NCI-H2171 treated with DMSO at 0.1 percent for 48 hours (cell line): ENCODE measurements at places on chromosomes 11 and 22.
A peak's percentile ranks its signal among the peaks of the same experiment; 100 is the strongest.

DNA sequence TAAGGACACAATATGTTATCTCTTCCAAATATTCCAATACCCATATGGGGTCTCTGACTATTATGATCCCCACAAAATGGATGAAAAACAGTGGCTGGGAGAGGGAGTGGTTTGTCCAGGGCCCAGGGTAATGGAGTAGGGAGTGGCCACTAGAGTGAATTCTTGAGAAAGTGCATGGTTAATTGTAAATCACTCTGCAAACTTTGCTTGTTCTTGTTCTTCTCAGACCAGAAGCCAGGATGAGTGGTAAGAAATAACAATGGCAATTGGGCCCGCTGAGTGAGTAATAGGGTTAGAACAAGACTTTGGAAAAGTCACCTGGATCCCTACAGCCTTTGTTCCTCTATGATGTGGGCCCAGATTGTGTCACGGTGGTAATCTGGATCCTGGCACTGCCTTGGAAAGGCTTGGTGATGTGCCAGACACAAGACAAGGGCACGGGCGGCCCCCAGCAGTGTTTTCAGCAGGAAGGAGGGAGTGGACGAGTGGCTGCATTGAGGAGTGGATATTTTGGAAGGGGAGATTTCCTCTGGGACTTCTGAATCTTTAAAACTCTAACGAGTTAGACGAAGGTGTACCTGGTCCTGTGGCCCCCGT lies 18.2 kb upstream of the KIRREL3 start:
- DNase-seq = no peak

- DNase-seq = peak; percentile 22
These were observed 32.9 kb downstream of the CDON start for GRCh38 chr11:126029805-126030204.

DNA sequence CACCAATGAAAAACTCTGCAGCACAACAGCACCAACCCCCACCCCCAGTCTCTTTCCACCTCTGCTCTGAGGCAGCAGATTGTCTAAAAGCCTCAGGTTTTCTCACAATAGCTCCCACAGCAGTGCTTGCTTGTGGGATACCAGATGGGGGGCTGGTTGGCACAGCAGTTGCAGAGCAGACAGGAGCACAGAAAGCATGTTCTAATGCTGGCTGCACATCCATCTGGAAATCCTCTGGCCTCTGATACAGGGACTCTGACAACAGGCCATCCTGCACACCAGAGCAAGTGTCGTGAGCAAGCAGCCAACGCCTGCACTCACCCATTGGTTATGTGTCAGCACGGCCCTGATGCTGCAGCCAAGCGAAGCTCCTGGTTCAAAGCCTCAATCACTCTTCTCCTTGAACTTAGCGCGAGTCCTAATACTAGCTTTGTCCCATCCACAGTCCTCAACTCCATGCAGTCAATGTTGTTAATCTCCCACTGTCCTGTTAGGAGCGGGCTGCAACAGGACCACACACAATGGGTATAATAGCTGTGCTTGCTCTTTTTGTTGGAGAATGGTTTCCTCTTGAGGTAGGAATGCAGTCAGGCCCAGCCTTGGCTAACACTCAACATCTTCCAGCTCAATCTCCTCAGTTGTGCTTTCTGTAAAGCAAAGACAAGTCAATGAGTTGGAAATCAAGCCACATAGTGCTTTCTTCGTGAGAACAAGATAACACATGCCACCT lies 30.3 kb downstream of the VSTM5 start:
- peak; percentile 31 for DNase-seq

GRCh38 chr11:17607083-17607429 lies 60.0 kb downstream of the OTOG start:
- no peak for DNase-seq

DNA sequence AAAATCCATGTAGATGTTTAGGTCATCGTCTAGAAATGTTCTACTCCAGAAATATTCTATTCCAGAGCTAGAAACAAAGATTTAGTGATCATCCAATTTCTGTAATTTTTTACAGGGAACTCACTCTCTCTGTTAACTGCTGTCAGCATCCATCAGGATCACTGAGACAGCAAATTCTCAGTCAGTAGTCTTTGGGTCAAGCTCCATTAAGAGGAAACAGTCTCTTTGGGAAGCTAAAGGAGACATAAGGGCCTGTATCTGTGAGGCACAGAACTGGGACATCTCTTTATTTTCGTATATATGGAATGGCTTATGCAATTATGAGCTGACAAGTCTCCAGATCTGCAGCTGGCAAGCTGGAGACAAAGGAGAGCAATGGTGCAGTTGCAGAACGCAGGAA lies 48.3 kb downstream of the PIK3C2A start:
- no peak for DNase-seq

DNA sequence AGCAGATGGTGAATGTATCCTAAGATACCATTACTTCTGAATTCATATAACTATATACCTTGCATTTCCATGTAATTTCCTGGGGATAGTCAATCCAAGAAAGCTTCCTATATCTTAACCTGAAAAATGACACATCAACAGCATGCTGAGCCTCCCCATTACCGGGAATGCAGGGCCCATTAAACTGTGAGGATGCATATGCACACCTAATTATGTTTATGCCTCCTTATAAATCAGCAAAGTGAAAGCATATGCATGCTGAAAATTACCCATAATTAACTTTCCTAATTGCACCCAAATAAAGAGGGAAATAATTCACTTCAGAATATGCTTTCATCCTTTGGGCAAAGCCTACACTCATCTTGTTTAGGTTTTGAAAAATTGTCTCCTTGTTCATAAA lies 663.0 kb downstream of the KCNA4 start:
- no peak for DNase-seq

DNA sequence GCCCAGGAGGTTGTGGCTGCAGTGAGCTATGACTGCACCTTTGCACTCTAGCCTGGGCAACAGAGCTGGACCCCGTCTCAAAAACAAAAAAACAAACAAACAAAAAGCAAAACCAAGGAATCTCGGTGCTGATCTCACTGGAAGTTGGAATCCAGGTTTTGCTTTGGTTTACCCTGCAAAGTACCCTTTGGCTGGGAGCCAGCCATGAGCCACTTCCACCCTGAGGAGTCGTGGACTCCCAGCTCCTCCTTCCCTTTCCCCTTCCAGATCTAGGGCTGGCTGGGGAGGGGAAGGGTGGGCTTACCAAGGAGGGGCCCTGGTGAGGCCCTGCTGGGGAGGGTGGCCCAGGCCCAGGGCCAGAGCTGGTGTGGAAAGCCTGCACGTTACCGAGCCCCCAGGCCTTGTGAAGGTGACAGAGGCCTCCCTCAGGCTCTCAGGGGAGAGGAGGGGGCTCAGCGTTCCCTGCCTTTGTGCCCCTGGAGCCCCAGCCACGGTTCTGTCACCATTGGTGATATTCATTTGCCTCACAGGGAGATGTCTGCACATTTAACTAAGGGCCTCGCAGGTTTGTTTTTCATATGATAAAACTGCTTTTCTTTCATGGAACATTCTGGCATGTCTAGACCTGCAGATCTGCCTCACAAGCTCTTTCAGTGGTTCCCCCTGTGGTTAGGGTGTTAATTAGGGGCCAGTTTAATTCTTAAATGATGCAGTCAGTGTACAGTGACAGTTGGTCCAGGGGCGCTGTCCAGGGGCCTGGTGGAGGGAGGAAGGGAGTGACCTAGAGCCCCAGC lies 29.0 kb downstream of the FBLN1 start:
- DNase-seq = no peak

- DNase-seq = no peak
These were observed 72.0 kb downstream of the MICAL3 start for GRCh38 chr22:17952273-17952801.
